Stimulated activated CD8-positive, alpha-beta memory T cell treated with anti-CD3 and anti-CD28 coated beads, Interleukin-2, amount 100 ng/mL, for 48 hours (primary cell): ENCODE measurements at places on chromosomes 7 and 10.

DNA sequence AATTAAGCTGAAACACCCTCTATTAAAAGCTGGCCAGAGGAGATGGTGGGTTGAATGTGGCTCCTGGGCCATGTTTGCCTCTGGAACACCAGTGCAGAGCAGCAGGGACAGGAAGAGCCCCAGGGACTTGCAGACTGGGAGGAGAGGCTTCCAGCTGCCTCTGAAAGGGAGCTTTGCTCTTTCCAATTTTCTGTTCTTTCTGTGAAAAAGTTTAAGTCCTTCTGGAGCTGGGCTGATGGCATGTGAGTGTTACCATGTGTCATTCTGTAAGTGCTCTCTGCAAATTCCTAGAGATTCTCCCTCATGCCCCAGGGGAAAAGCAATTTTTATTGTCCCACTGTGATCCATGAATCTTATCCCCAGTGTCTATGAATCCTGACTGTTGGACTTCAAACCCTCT lies 112.8 kb upstream of the LANCL2 start:
- DNase-seq, result no peak

DNA sequence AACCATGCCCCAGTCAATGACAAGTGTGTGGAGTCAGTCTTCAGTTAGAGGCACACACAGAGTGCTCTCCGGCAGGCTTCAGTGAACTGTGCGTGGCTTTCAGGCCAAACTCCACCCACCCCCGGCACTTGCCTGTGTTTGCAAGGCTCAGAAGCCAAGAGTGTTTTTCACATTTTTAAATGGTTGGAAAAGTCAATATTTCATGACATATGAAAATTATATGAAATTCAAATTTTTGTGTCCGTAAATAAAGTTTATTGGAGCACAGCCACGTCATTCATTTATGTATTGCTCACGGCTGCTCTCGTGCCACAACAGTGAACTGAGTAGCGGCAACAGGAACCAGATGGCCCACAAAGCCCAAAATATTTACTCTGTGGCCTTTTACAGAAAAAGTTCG lies 104.7 kb downstream of the SFMBT2 start:
- no peak for DNase-seq

DNA sequence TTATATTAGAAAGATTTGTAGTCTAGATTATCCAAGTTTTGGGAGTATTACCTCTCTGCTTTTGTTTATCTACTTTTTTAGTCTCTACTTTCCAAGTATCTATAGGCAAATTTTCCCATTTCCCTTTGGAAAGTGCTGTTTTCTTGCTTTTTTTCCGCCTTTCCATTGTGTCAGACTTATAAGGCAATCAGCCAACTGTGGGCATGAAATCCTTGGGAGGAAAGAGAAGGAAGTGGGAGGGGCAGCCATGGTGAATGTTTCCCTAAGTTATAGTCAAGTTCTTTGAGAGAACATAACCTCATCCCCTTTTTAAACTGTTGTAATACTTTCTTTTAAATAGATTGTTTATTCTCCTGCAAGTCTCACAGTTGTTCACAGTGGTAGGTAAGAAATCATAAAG lies 52.6 kb downstream of the PTEN start:
- no peak for DNase-seq

- no peak for DNase-seq
Measured at GRCh38 chr7:11077816-11078215, 104.1 kb downstream of the PHF14 start.

DNA sequence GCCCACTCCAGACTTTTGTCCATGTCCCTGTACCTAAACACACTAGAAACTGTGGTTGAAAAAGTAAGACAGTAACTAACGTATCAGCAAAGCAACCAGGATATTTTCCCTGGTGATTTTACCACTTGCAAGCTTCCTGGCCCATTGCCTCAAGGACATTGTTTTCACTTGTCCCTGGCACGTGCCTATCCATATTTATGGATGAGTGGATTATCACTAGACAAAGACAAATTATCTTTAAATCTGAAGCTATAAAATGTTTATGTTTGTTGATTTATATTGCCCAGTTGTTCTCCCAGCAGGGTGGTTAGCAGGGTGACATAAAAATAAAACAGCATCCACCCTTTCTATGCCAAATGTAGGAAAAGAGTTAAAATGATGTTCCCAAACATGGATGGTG lies 93.2 kb upstream of the STEAP1 start:
- no peak for DNase-seq

DNA sequence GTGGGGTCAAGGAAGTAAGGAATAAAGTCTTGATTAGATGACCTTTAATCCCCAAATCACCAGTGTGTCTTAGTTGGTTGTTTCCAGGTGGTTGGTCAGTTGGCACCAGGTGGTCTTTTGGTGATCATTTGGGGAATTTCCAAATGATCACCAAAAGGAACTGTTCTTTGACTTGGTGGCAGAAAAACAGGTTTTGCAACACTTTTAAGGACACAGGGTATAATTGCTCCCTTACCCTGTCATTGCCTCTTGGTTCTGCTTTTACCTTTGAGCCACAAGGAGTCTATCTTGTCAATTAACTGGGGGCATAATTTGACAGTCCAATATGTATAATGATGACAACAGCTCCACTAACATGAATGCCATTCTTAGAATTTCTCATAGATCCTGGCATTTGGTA lies 104.2 kb downstream of the ADK start:
- DNase-seq, result no peak

- DNase-seq, result no peak
Measured at GRCh38 chr10:18109341-18109870, 30.8 kb upstream of the CACNB2 start.

DNA sequence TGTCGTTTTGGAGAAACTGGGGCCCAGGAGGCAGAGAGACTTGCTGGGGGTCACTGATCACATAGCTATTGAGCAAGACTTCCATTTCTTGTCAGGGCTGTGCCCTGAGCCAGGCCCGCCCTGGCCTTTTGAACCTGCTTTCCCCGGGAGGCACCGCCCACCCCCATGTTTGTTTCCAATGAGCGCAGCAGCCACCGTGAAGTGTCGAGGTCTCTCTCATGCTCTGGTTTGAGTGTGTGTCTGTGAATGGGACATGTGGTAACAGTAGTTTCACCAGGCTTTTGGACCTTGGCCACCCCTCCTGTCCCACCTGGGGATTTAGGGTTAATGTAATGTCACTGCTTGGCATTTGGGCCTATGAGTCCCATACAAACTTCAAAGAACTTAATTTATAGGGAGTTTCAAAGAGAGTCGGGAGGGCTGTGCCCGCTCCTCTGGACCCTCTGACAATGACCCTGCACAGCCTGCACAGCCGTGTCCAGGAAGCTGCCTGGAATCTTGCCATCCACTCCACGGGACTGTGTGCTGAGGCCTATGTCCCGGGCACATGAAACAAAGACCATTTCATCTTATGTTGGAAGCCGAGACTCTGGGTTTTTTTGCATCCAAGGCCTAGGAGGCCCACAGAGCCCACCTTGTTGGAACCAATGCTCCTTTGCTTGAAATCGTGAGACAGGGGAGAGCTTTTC lies 6.3 kb downstream of the PRF1 start:
- DNase-seq, result no peak

DNA sequence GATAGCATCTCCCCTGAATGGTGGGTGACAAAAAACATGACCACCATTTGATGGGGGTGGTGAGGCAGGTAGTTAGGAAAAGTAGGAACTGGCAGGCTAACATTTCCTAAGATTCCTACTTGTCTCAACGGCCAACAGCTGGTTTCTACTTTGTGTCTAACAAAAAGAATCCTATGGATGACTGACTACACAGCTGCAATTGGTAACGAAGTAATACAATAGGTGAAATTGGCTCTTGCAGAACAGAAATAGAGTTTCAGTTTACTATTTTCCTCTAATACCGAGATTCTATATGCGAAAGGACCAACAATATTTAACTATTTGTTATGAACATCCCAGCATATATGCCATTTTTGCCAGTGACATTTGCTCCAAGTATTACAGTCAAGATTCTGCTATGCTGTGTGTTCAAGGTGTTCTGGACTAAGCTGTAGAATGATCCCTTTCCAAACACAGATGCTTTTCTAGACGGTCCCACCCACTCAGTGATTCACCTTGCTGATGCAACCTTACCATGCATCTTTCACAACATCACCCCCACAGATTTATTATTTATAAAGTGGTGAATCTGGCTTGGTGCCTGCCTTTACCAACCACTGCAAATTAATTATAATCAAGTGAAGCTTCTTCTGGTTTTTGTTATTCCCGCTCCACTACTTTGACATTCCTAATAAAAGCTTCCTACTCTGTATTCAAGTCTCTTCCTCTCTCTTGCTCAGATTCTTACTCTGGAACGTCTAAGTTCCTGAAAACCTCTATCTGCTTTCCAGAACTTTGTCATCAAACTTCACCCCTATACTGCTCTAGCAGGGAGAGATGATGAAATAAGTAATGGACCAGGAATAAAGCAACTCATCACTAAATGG lies 16.8 kb downstream of the BBIP1 start:
- no peak for DNase-seq

GRCh38 chr7:139618482-139619366 lies 95.2 kb downstream of the CLEC2L start:
- no peak for DNase-seq

GRCh38 chr10:93916257-93917063 lies 22.7 kb downstream of the SLC35G1 start:
- DNase-seq, result no peak

- DNase-seq, result no peak
Measured at GRCh38 chr7:132009778-132010177, 453.4 kb upstream of the PODXL start.

DNA sequence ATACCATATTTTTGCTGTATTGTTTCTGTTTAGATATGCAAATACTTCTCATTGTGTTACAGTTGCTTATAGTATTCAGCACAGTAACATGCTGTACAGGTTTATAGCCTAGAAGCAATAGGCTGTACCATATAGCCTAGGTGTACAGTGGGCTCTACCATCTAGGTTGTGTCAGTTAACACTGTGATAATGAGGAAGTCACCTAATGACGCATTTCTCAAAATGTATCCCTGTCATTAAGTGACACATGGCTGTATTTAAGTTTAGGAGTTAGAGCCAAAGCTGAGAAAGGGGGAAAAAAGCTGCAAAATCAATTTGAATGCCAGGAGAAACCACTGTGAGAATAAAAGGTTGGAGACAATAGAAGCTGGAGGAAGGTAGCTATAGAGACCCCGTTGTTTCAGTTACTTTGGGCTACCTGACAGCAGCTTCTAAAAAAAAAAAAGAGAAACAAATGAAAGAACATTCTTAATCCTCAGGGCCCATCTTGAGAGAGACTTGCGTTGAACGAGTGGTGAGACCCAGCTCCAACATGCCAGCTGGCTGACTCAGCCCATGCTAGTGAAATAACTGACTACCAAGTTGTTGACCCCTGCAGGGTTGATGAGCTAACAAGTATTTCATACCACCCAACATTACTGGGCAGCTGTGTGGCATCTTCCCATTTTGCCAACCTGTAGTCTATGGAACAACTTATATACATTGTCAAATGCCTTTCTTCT lies 8.7 kb downstream of the STARD3NL start:
- no peak for DNase-seq

DNA sequence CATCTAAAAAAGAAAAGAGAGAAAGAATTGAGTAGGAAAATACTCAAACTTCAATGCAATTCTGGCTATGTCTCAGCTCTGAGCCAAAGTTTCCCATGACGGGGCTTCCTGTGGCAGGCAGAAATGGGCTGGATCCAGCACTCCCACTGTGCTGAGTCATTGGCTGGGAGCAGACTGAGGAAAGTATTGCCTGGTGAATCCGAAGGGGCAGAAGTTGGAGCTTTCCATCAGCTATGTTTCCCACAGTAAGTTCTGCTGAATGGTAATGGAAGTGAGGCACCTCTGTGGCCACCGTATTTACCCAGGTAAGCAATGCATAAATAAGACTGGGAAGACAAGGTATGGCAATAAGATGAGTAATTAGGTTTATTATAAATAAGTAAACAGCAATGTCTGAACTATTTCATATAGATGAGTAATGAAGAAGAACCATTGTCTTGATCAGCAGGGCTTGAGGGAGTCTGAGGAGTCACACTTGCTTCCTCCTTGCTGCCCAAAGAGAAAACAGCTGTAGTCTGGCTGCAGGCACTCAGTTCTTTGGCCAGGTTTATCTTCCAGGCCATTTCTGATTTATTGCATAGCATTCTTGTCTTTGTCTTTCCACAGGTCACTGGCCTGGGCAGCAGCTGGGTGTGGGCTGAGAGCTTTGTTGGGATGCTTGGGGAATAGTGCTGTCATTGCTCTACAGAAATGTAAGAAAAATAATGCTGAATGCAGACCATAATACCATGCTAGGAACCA lies 255.3 kb downstream of the DNAJB9 start:
- no peak for DNase-seq

DNA sequence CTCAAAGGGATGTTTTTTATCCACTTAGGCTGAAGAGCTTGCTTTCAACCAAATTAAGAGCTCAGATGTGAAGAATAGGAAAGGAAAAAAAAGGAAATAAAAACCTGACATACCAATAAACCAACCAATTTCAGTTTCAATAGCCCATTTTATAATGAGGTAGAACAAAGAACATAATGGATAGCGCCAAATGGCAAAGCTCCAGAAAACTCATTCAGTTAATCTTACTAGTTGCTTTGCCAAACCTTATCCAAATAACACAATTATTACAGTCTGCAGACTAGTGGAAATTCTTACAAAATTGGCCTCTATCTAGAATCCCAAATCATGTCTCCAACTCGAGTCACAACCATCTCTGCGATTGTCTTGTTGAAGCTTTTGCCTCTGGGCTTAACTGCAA lies 337.0 kb downstream of the CRPPA start:
- no peak for DNase-seq

DNA sequence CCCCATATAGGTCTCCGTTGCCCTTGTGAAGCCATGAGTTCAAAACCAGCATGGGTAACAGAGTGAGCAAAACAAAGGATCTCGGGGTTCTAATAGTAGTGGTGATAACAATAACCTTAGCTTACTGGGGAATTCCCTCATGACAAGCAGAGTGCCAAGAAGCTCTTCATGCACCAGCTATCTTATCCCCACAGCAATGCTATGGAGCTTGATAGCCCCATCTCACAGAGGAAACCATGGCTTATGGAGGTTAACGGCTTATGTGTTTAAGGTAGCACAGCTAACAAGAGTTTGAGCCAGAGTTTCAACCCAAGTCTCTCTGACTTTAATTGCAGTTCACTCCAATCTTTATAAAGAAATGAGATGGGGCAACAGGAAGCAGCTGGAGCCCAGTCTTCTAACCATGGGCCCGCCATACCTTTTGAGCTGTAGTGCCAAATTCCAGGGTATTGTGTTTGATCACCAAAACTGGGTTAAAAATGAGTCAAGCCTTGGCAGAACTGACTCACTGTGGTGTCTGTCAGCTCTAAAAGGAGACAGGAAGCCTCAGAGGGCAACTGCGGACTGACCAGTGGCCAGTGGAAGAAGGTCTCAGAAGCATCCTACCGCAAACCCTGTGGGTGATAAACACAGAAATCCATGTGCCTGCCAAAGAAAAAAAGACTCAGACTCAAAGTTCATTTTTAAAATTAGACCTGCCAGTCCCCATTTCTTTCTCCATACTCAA lies 16.5 kb upstream of the PLAU start:
- no peak for DNase-seq

GRCh38 chr7:136009488-136010079 lies 32.4 kb upstream of the MTPN start:
- no peak for DNase-seq

GRCh38 chr7:636396-636795 lies 90.1 kb upstream of the DNAAF5 start:
- no peak for DNase-seq
